ENCODE measurements at places on chromosomes 2 and 18. TPM values are rescaled to one million over a fixed set of nuclear protein-coding genes. Genes with fewer than 3 reads are reported as not detected.

The ATF2 gene
- 52.1 TPM for total RNA-seq

The FOXI3 gene
- total RNA-seq: not detected

The SERPINB8 gene
- 9.3 TPM for total RNA-seq

The KCMF1 gene
- 63.0 TPM for total RNA-seq

The RGPD3 gene
- 0.27 TPM for total RNA-seq

The GREB1 gene
- total RNA-seq: 4.0 TPM

The COX5B gene
- 250 TPM for total RNA-seq

The NCKAP1 gene
- total RNA-seq: 216 TPM

The HOXD9 gene
- 2.9 TPM for total RNA-seq

The MYOM1 gene
- total RNA-seq: 1.6 TPM

The CSRNP3 gene
- 14.0 TPM for total RNA-seq

The WDSUB1 gene
- 17.7 TPM for total RNA-seq

The SKOR2 gene
- not detected for total RNA-seq

The ECEL1 gene
- total RNA-seq: 1.0 TPM

The VIT gene
- total RNA-seq: 0.33 TPM

The CNDP1 gene
- not detected for total RNA-seq

The CFAP53 gene
- 0.50 TPM for total RNA-seq

The SCN1A gene
- 0.03 TPM for total RNA-seq

The MREG gene
- 10.1 TPM for total RNA-seq

The GPD2 gene
- total RNA-seq: 63.7 TPM

The GORASP2 gene
- 50.1 TPM for total RNA-seq

The POTEF gene
- 32.6 TPM for total RNA-seq

The ALPP gene
- 6.5 TPM for total RNA-seq

The GTF2A1L gene
- total RNA-seq: 4.1 TPM

The CHRNG gene
- not detected for total RNA-seq

The CDK15 gene
- 4.0 TPM for total RNA-seq

The DPP10 gene
- 15.7 TPM for total RNA-seq

The CYP26B1 gene
- total RNA-seq: 6.5 TPM

The REG3G gene
- total RNA-seq: not detected

The NCOA1 gene
- 53.9 TPM for total RNA-seq

The PAX8 gene
- 0.20 TPM for total RNA-seq

The ARHGAP25 gene
- total RNA-seq: not detected

The C2orf78 gene
- total RNA-seq: not detected

The EML6 gene
- 4.0 TPM for total RNA-seq

The SAG gene
- 0.47 TPM for total RNA-seq

The CRYGD gene
- not detected for total RNA-seq

The MC4R gene
- not detected for total RNA-seq

The GNLY gene
- total RNA-seq: not detected

The FAM124B gene
- 0.17 TPM for total RNA-seq

The KCNG2 gene
- total RNA-seq: not detected

The RIT2 gene
- total RNA-seq: not detected

The PDE11A gene
- total RNA-seq: 2.2 TPM

The CCDC148 gene
- total RNA-seq: 1.6 TPM

The CCDC102B gene
- total RNA-seq: 3.7 TPM

The ADD2 gene
- total RNA-seq: 2.4 TPM

The ADGRF3 gene
- total RNA-seq: 0.40 TPM

The PIEZO2 gene
- total RNA-seq: 77.5 TPM

The SUMO1 gene
- total RNA-seq: 142 TPM

The DLGAP1 gene
- total RNA-seq: 3.1 TPM

The IL18R1 gene
- total RNA-seq: 25.5 TPM

The SATB2 gene
- 7.7 TPM for total RNA-seq

The ACVR1C gene
- total RNA-seq: 2.4 TPM

The GAD1 gene
- total RNA-seq: 0.50 TPM

The MC5R gene
- total RNA-seq: not detected

The GREB1L gene
- total RNA-seq: 13.8 TPM
